ENCODE measurements at places on chromosomes 2 and 18.

DNA sequence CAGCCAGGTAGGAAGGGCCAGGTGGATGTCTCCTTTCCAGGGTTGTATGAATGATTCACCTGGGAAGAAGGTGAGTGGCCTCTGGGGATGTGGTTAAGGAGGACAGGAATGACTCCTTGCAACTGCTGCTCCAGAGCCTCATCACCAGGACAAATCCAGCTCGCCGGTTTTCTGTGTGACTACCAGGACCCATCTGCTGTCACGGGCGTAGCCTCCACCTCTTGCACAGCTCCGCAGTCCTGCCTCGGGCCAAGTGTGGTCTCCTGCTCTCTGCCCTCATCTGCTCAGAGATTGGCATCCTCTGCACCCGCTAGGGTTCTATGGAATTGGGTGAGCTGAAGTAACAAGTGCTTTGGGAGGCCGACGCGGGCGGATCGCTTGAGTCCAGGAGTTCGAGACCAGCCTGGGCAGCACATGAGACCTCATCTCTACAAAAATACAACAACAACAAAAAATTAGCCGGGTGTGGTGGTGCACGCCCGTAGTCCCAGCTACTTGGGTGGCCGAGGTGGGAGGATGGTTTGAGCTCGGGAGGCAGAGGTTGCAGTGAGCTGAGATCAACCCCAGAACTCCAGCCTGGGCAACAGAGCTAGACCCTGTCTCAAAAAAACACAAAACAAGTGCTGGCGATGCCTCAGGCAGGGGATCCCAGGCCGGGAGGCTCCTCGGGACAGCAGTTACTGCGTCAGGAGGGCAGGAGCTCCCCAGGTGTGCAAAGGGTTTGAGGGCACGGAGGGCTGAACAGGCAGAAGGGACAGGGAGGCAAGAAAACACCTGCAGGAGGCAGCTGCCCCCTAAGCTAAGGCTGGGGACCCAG lies 831 bp upstream of the D2HGDH start:
- peak; percentile 52 for DNase-seq

DNA sequence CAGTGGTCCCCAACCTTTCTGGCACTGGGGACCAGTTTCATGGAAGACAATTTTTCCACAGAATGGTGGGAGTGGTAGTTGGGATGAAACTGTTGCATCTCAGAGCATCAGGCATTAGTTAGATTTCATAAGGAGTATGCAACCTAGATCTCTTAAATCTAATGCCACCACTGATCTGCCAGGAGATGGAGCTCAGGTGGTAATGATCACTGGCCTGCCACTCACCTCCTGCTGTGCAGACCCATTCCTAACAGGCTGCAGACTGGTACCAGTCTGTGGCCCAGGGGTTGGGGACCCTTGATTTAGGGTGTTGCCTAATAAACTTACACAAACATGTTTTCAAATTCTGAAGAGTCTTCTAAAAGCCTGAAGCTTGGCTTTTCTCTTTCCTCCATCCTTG lies 261.3 kb downstream of the CDH19 start:
- DNase-seq = no peak

GRCh38 chr2:43221763-43222474 lies 4.5 kb downstream of the ZFP36L2 start:
- DNase-seq = peak; percentile 91

GRCh38 chr18:55491616-55492015 lies 96.4 kb downstream of the TCF4 start:
- no peak for DNase-seq

GRCh38 chr2:233486778-233487552 lies 79.6 kb downstream of the USP40 start:
- peak; percentile 63 for DNase-seq

DNA sequence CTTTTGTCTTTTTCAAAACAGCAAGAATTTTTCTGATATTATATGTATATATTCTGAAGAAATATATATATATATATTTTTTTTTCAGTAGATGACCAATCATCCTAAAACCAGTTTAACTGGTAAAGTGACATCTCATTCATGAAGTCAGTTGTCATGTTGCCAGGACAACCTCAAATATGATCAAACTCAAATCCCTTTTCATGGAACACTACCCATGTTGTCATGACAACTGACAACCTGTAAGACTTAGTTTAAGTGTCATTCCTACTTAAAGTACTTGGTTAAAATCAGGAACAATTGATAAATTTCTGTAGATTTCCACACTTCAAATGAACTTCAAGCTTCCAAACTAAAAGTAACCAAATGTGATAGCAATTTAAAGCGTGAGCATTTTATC lies 101.8 kb upstream of the ERBB4 start:
- no peak for DNase-seq

GRCh38 chr18:8820396-8821082 lies 115.2 kb downstream of the MTCL1 start:
- no peak for DNase-seq

GRCh38 chr2:201172279-201172678 lies 10.7 kb upstream of the CASP10 start:
- DNase-seq = no peak

GRCh38 chr2:28296904-28297303 lies 95.8 kb upstream of the FOSL2 start:
- peak; percentile 34 for DNase-seq

GRCh38 chr2:88841224-88841929 lies 149.9 kb downstream of the RPIA start:
- DNase-seq = no peak

DNA sequence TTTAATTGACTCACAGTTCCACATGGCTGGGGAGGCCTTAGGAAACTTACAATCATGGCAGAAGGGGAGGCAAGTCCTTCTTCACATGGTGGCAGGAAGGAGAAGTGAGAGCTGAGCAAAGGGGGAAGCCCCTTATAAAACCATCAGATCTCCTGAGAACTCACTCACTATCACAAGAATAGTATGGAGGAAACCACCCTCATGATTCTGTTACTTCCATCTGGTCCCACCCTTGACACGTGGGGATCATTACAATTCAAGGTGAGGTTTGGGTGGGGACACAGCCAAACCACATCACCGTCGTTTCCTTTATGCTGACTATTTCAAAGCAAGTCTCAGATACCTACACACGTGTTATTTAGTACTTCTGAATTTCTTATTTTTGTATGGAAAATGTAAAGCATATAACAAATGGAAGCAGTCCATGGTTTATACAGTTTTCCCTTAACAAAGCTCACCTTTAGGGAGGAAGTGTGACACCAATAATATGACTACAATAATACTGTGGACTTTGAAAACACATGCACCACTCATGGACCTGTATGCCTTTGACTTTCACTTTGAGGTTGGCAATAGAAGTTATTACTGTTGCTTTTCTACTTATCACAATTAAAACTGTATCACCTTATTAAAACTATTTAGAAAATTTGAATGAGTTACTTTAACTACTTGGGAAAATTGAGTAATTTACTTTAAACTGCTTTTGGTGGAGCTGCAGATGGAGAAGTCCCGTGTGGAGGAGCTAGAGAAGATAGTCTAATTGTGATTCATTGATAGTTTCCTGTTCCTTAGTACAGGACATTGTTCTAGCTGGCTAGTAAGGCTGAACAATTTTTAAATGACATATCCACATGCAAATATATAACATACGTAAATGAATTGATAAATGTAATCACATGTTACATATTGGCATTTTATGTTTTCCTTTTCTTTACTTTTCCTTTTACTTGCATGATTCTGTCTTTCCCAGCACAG lies 37.3 kb downstream of the MTCL1 start:
- DNase-seq = no peak

DNA sequence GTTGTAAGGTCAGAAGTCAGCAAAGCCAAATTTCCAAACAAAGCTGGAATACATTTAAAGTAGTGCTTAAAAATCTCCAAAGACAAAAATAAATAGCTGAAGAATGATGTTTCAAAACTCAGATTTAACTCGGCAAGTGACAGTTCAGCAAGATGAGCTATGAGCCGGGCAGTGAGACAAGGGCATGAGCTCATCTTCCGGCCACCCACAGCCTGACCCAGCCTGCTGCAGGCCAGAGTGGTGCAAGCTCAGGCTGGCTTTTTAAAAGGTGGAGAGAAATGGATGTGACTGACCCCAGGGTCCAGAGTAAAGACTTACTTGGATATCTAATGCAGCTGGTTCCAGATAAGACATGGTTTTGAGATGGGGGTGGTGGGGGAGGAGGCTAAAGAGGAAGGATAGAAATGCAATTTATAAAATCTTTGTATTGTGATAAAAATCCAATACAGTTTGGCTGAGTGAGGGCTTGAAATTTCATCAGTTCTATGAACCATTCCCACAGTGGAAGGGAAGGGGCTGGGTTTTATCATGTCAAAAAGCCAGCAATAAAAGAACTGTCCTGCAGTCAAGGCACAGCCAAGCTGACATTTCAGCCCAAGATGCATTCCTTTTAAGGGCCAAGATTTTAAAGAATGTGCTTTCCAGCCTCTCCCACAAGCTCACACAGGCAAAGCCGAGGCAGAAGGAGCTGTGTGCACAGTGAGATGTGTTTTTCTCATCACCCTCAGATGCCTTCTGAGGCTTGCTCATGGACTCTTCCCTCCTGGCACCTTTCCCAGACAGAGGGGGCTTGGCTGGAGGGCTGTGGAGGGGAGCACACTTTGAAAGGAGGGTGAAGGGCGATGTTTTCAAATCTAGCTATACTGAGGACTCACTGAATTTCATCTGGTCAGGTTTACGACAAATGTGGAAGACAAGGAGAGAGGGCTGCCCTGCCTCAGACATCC lies 97.9 kb upstream of the KLHL29 start:
- DNase-seq = peak; percentile 61

DNA sequence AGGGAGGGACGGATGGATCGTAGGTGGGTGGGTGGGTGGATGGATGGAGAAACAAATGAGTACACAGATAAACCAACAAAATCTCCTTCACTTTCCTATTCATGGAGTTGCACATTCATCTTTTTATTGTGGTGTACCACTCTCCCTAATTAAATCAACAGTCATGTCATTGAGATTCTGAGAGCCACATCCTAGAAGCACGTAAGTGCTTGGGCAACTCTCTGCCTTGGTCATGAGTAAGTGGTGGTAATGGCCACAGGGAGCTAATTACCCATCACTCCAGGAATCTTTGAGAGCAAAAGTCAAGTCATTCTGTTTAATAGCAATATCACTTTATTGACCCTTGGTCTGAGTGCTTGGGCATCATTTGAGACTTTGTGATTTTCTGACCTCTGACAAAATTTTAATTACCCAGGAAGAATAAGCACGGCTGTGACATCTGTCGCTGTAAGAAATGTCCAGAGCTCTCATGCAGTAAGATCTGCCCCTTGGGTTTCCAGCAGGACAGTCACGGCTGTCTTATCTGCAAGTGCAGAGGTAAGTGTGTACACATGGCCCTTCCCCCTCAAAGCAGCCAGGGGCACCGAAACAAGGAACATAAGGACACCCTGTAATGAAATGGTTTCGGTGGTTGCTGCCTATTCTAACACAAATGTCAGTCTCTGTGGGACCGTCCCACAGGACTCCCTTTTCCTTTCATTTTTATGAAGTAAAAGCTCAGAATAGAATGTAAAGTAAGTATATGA lies 85.9 kb downstream of the FEZ2 start:
- DNase-seq = no peak

- no peak for DNase-seq
These were observed 263.5 kb downstream of the FHOD3 start for GRCh38 chr18:36561046-36561445.

- no peak for DNase-seq
These were observed 916.0 kb upstream of the CELF4 start for GRCh38 chr18:38481576-38481975.

- DNase-seq = no peak
These were observed 63.5 kb downstream of the ANKRD44 start for GRCh38 chr2:197247083-197247482.

- DNase-seq = no peak
These were observed 1.1 kb downstream of the PAX8 start for GRCh38 chr2:113277474-113278072.
